ENCODE measurements at places on chromosomes 12 and 14.
A peak's percentile ranks its signal among the peaks of the same experiment; 100 is the strongest.

GRCh38 chr12:102765736-102766135 lies 151.3 kb downstream of the PAH start:
- no peak for DNase-seq

GRCh38 chr14:86022031-86022629 lies 492.2 kb downstream of the FLRT2 start:
- DNase-seq: peak; percentile 16

DNA sequence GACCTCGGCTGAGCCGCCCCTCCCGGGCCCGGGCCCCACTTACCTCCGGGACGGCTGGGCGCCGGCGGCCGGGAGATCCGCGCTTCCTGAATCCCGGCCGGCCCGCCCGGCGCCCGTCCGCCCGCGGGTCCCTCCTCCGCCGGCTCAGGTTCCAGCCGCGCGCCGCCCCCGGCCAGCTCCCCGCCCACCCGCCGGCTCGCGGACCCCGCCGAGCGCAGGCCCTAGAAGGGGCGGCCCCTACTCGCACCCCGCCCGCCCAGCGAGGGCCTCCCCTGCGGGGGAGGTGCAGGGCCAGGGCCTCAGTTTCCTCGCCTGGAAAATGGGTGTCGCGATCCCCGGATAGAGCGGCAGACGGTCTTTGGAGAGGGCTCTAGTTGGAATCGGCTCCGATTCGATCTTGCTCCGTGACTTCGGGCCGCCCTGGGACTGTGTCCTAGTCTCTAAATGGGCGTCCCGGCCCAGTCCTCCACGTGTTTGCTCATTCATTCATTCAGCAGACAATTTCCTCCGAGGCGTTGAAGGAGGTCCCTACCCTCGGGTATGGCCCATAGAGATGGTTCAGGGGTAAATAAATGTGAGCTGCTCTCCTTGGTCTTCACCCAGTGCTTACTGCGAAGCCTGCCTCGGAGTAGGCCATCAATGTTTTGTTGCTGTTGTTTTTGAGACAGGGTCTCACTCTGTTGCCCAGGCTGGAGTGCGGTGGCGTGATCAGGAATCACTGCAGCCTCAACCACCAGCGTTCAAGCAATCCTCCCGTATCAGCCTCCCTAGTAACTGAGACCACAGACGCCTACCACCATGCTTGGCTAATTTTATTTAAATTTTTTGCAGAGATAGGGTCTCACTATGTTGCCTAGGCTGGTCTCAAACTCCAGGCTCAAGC lies at the start of gene TRPV4:
Gene TRPV4, minus strand, starts transcription at position 92 of the 883 bp plus-strand sequence. CDS start 18,602 bp downstream, outside the sequence.
- no peak for DNase-seq

DNA sequence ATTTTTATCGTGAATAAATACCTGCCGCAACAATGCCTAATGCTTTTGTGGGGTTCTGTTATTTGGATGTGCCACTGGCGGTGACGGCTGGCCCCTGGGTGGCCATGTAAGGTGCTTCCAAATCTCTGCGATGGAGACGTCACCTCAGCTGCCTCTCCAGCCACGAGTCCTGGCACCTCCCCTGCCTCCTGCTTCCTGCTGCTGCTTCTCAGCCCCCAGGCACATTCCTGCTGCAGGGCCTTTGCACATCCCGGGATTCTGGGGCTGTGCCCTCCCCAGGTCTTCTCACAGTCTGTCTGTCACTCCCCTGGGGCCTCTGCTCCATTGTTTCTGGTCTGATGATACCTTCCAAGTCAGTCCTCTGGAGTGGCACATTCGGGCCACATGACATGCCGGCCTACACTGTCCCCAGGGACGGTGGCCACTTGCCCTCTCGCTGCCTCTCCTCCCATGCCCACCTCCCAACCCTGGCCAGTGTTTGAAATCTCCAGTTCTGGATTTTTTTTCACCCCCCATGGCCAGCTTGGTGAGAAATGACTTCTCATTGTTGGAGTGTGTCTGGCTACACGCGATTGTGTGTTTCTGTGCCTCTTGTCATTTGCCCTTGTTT lies 151.8 kb downstream of the KIF26A start:
- no peak for DNase-seq

- DNase-seq: no peak
Measured at GRCh38 chr14:86129426-86129825, 599.5 kb downstream of the FLRT2 start.

GRCh38 chr12:124369055-124369826 lies 74.3 kb downstream of the RFLNA start:
- peak; percentile 89 for DNase-seq

DNA sequence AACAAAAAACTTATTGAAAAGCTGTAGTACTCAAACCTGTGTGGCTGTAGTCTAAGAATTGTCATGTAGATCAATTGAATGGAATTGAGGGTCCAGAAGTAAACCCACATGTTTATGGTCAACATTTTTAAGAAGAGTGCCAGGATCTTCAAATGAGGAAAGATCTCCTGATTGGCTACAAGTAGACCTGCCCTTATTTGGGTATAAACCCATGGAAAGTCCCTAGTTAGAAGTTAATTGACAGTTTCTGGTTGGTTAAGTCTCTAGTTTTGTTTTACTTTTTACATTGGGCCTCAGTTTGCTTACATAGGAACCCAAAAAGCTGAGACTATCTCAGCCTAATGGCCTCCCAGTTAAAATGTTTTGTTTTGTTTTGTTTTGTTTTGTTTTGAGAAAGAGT lies 91.9 kb upstream of the RESF1 start:
- no peak for DNase-seq

DNA sequence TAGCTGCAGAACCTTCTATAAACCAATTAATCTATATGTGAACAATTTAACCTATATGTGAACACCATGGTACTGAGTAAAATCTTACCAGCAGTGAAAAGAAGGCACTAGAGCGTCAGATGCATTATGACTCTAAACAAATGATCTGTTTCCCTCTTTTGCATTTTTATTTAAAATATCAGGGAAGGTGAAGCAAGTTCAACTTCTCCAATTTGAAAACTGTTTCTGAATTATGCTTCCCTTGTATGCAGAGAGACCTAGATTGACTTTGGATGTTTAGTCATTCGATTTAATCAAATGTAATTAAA lies 80.9 kb downstream of the DAD1 start:
- no peak for DNase-seq

GRCh38 chr12:88313554-88313953 lies 171.4 kb downstream of the TMTC3 start:
- no peak for DNase-seq

DNA sequence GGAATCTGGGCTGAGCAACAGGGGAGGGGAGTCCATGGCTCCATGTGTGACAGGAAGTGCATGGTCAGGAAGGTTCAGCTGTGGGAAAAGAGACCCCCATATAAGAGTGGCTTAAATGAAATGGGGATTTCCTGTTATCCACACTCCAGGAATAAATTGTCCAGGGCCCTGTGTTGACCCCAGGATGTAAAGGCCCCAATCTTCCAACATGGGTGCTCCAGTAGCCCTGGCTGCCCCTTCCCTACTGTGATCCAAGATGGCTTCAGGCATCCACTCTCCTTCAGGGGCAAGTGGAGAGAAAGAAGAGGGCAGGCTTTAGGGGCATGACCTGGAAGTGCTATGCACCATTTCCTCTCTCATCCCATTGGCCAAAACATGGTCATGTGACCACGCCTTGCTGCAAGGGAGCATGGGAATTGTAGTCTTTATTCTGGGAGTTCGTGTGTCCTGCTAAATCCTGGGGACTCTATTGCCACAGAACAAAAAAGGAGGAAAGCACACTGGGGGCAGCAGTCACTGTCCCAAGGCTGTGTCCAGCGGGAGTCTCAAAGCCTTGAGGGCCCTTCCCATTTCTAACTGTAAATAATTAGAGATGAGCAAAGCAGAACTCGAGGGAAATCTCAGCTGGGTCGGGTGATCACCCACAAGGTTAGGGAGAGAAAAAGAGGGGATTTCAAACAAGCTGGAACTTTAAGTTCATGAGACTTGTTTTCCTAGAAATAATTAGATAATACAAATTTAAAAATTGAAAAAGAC lies 289.2 kb downstream of the ADGRD1 start:
- no peak for DNase-seq
